ENCODE measurements at places on chromosomes 11 and 22.

DNA sequence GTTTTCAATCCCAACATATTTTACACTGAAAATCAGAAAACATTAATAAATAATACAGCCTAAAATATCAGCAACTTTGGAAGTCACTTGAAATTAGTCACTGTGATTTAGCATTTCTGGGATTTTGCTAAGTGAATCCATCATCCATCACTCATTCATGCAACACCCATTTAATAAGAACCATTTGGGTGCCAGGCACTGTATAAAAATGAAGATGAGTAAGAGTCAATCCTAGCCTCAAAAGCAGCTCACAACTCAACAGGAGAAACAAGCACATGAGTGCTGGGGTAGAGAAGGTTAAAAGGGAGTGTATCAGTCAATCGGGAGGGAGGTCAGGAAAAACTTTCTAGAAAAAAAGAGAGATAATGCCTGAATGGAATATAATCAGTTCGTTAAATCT, 77.9 kb downstream of the PGR start:
- no peak for DNase-seq

GRCh38 chr11:36398231-36398953, 102.3 kb downstream of the PRR5L start:
- no peak for DNase-seq

- no peak for DNase-seq
Observed at GRCh38 chr11:62353841-62354240, 16.6 kb downstream of the ASRGL1 start.

DNA sequence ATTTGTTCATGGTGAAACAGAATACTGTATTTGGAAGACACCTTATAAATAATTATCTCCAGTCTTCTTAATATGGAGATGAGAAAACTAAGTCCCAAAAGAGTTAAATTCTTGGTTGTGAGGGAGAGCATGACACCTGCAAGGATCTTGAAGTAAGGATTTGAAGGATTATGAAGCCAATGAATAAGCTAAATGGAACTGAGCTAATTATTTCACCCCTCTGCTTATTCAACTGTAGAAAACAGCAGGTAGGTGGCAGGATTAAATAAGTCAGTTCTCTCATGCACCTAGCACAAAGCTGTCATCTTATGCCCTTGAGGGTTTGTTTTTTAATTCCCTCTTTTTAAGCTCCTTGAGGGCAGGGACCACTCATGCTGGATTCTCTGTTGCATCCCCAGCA, 457.3 kb downstream of the ETS1 start:
- no peak for DNase-seq

- no peak for DNase-seq
Observed at GRCh38 chr11:34240150-34240494, 117.7 kb downstream of the ABTB2 start.

DNA sequence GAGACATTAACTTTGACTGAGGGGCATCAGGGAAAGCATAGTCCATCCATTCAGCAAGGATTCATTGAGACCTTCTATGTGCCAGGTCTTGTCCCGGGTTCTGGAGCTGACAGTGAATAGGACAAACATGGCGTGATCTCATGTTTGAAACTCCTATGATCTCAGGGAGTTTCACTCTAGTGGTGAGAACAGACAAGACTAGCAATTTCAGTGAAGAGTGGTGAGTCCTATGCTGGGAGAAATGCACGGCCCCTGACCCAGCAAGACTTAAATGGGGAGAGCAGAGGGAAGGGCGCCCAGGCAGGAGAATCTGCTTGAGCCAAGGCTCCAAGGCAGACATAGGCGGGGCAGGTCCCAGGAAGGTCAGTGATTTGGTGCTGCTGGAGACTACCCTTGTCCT, 155.7 kb downstream of the CEP164 start:
- DNase-seq, result no peak

- DNase-seq, result no peak
Observed at GRCh38 chr11:78825591-78826020, 250.9 kb upstream of the NARS2 start.

DNA sequence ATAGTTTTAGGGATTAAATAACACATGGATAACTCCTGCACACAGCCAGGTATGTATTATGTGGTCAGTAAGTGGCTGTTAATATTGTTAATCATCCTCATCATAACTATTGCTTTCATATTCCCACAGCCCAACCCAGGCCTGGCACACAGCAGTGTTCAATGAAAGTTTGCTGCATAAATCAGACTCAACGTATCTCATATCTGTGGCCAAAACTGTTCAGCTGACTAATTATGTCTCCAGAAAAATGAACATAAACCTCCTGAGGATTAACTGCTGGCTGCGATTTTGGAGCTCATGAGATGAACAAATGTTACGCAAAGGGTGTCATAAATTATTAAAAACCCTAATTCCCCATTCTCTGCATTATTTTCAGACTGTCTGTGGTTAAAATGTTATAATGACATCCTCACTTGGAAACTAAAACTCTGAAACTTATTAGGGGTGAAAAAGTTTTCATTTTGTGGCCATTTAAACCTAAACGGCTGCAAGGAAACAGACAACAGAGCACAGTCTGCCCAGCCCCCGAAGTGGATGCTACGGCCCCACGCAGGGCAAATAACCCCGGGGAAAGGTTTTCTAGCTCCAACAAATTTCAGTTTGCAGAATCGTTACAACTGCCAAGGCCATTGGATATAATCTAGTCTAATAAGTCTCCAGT, 17.3 kb downstream of the ABCC8 start:
- no peak for DNase-seq

DNA sequence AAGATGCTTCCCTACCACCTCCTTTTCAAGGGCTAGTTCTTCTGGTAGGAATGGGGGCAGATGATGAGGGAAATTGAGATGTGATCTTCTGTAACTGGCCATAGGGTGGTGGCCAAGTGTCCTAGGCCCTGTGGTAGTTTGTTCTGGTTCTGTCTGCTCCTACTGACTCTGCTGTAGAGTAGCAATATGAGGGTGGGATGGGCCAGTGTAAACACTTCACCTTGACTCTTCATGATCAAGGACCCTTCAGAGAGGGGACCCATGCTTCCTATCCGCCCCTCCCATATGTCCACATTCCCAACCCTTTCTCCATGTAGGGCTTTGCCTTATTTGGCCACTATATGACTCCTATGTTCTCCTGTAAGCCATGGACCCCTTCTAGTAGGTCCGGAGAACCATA, 230.3 kb upstream of the SESN3 start:
- no peak for DNase-seq

DNA sequence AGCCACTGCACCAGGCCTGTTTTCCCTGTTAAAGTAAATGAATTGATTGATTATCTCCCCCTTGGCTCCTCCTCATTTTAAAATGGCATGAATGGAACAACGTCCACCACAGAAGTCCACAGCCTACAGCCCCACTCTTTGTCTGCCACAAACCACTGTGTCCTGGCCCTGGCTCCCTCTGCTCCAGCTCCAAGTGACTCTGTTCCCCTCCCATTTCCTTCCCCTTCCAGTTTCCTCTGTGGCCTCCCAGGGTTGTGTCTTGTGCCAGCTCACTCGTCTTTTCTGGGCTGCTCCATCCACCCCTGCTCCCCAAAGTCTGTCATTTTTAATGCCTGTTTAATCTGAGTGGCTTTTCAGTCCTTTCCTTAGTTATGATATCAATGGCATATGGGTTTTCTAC, 52.4 kb upstream of the CD5 start:
- DNase-seq, result no peak

GRCh38 chr11:60971520-60971919, at the start of gene CD6:
TSS of gene CD6 (plus strand) at chr11:60971680. CDS start at chr11:60971866, 186 bp downstream.
- no peak for DNase-seq

DNA sequence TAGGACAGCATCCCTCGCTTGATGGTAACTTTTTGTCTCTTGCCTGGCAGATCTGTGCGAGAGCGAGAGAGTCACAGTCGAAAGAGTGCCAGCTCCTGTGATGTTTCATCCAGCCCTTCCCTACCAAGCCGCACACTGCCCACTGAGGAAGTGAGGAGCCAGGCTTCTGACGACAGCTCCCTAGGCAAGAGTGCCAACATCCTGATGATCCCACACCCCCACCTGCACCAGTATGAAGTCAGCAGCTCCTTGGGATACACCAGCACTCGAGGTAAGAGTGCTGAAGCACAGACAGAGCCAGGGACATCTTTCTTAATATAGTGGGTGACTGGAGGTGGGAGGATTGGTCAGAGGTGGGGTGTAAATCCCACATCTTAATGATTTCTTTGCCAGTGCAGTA, 61.1 kb downstream of the DEPDC5 start:
- no peak for DNase-seq

All from activated CD4-positive, alpha-beta T cell treated with anti-CD3 and anti-CD28 coated beads for 24 hours (primary cell).